ENCODE measurements at places on chromosomes 6 and 20.

DNA sequence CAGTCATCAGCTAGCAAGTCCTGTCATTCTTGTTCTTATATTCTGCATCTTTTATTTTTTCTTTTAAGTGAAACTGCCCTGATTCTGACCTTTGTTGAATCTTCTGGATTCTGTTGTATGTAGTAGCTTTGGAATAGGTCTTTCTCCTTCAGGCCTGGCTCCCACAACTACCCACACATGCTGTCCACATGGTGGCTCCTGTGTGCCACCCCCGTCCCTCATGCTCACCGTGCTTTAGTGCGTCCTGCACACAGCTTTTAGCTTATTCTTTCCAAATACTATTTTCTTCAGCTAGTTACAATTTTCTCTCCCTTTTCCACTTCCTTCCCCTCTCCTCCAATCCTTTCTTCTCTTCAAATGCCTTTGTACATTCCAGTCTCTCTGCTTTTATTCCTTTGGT is 61.8 kb downstream of the CTNNBL1 start:
- DNase-seq = no peak

GRCh38 chr20:60115451-60115850 is 157.2 kb downstream of the CDH26 start:
- DNase-seq = no peak

- no peak for DNase-seq
Measured at GRCh38 chr6:20539387-20539786, 5.1 kb downstream of the CDKAL1 start.

- no peak for DNase-seq
Measured at GRCh38 chr20:57004416-57004815, 262.0 kb downstream of the BMP7 start.

- no peak for DNase-seq
Measured at GRCh38 chr6:13435477-13436246, 51.7 kb downstream of the GFOD1 start.

GRCh38 chr6:165962366-165962765 is 205.3 kb downstream of the TBXT start:
- DNase-seq = no peak

GRCh38 chr20:38161412-38161774 is 3.7 kb downstream of the TGM2 start:
- no peak for DNase-seq

DNA sequence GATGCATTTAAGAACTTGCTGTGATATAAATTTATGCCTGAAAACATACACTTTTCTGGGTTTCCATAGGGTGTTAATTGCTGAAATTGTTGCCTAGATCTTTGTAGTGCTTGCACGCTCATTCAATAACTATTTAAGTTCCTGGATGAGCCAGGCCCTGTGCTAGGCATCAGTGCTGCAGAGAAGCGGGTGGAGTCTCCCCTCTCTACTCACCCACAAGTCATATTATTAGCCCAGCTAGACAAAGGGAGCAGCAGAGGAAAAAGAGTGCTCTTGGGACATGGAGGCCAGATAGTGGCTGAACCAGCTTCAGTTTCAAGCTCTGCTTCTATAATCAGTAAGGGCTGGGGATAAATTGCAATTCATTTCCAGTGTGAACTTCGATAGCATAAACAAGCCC is 329.1 kb downstream of the TFAP2B start:
- no peak for DNase-seq

DNA sequence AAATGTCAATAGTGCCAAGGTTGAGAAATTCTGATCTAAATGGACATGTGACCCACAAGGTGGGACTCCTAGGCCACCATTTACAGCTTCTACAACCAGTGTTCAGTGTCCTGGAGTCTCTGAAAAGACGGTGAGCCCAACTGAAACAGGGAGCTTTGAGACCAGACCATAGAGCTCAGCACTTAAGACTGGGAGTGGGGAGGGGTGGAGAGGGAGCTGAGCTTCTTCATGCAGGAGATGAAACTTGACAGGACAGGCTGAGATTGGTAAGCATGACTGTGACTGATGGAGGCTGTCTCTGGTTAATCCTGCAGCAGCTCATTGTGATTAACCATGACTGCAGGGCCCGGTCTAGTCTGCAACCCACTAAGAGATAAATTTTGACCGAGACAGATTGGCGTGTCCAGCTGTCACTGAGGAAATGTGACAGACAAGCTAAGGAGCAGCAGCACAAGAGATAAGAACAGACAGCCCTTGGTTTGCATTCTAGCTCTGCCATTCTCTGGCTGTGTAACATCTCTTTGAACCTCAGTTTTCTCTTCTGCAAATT is 1.4 kb upstream of the AAR2 start:
- no peak for DNase-seq

DNA sequence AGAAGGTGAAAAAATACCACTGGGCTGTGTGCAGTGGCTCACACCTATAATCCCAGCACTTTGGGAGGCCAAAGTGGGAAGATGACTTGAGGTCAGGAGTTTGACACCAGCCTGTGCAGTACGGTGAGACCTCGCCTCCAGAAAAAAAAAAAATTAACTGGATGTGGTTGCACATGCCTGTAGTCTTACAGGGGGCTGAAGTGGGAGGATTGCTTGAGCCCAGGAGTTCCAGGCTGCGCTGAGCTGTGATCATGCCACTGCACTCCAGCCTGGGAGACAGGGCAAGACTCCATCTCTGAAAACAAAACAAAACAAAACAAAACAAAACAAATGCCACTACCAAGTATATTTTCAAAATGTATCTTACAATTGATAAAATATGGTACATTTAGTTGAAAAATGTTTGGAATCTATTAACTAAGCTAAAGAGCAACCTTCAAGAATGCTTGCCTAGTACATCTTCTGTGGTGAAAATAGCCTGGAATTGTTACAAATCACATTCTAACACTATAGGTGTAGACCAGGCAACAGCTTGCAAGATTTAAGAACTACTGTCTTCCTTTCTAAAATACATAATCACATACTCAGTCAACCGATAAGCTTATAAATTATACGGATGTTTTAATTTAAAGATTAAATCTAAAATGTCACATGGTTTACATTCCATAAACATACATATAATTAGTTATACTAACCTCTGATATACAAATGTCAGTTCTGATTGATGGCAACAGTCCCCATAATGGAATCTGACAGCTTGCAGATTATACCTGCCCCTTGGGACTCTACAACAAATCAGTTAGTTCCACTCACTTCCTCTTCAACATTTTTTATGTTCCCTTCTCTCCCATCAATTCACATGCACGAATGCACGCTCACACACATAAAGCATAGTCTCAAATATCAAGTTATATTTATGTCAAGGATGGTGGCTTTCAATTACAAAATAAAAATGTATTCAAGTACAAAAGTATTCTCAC is 150.8 kb downstream of the ASCC3 start:
- no peak for DNase-seq

DNA sequence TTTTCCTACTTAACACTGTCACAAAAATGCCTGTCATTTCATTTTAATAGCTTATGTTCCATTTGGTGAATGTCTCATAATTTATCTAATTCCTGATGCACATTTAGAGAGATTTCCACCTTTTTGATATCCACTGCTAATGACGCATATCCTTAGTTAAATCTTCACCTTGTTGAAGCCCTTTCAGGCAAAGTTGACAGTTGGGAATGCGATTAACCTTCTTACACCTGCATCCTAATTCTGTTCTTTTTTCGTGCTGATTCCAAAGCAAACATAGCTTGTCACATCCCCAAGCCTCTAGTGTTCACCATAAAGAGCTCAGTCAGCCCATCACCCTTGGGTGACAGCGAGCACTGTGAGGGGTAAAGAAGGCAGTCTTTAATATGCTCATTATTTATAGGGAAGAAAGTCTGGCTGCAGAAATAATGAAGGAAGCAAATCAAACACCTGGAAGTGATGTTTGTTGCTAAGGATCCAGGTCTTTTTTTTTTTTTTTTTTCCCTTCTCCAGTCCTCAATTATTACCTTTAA is 205.6 kb downstream of the DTNBP1 start:
- no peak for DNase-seq

DNA sequence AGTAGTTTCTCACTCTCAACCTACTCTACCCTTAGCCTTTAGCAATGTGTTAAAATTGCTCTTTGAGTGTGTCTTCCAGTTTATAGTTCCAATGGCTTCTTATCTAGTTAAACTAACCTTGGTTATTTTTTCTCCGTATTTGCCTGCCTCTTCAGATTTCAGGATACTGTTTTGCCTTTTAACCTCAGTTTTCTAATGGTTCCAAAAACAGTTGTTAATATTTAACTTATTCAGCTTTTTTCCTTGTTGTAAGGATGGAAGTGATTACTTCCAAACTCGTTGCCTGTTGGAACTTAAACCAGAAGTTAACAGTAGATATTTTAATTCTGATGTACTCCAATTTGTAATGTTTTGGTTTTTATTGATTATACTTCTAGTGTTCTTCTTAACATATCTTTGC is 1574.9 kb downstream of the HACE1 start:
- no peak for DNase-seq

DNA sequence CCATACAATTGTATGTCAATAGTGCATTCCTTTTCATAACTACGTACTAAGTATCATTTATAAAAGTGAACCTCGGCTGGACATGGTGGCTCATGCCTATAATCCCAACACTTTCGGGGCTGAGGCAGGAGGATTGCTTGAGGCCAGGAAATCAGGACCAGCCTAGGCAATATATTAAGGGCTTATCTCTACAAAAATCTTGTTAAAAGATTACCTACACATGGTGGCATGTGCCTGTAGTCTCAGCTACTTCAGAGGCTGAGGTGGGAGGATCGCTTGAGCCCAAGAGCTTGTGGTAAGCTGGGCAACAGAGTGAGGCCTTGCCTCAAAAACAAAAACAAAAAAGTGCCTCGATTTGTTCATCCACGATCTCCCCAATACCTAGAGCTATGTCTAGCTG is 449.7 kb upstream of the SULF2 start:
- no peak for DNase-seq

DNA sequence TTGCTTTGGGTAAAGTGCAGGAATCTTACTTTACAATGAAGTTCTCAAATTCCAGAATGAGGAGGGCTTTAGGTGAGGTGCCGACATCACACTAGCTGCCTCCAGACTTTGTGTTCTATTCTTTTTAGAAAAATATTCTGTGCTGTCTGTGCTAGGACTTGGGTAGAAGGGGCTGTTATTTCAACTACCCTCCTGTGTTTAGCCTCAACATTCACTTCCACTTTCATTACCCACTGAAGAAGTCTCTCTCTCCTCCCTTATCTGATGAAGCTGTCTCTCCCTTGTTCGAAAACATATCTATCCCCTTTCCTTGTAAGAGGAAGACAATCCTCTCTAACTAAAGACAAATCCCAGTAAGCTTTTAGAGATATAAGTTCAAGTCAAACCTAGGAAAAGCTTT is 25.0 kb upstream of the BRPF3 start:
- no peak for DNase-seq

- DNase-seq = no peak
Measured at GRCh38 chr6:96212066-96212465, 196.3 kb downstream of the FUT9 start.

DNA sequence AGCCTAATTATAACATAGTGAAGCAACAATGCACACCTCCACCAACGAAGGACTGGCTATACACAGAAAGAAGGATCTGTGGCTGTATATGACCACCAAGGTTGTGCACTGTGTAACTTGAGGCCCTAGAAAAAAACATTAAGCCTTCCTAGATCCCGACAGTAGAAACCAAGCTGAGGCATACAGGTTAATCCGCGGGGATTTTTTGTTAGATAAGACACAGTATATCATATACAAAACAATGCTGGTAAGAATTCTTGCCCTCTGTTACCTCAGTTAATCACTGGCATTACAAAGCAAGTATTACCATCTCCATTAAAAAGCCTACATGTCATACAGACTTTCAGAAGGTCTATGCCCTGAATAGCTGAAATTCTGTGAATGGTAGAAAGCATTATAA is 228.8 kb downstream of the TBC1D32 start:
- no peak for DNase-seq

DNA sequence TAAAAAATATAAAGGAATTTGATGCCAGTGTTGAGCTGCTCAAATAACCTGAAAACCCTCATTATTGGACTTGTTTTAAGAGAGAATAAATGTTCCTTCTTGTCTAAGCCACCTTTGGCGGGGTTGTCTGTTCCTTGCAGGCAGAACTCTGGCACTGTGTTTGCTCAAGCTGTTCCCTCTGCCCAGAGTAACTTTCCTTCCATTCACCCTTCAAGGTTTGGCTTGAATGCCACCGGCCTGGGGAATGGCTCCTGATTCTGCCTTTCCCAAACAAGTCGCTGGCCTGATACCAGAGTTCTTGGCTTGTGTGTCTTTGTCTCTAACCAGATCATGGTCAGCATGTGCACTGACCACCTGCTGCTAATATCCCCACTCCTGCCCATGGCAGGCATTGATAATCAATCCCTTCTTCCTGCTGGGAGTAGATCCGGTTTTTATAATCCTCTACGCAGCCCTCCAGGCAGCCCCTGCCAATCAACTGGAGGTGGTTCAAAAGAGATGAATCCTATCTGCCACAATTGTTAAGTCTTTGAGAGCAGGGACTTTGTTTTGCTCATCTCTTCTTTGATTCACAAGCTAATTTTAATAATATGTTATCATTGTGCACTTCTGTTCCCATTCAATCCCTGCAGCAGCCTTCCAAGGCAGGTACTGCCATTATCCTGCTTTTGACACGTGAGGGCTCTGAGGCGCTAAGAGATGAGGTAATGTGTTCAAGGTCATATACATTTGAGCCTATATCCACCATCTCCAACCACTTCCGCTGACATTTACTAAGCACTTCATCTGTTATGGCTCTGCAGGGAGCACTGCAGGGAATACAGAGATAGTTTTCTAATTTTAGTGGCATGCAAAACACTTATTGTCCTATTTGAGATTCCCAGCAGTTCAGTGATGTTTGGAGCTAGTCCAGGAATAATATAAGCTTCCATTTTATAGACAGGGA is 3.1 kb upstream of the CCM2L start:
- DNase-seq = no peak

DNA sequence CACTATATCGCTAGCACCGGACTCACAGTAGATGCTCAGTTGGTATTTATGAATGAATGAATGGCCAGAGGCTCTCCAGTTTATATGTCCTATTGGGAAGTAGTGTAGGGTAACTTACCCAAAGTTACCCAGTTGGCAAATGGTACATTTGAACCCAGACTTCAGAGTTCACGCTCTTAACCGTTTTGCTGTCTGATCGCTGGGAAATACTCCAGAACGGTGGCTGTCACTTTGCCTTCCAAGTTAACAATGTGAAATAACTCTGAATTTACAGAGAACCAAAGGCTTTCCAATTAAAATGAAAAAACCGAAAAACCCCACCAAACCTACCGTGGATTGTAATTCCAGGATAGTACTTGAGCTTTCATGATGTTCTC is 1.6 kb downstream of the VAPB start:
- no peak for DNase-seq

DNA sequence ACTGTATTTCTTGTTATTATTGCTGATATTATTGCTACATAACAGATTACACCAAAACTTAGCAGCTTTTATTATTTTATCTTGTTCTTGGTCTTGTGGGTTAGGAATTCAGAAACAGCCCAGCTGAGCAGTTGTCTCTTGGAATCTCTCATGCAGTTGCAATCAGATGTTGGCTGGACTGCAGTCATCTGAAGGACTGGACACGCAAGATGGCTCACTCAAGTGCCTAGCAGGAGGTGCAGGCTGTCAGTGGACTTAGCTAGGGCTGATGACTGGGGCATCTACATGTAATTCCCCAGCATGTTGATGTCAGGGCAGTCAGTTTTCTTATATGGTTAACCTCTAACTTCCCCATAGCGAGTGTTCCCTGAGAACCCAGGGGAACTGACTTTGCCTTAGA is 128.6 kb upstream of the PLCB4 start:
- no peak for DNase-seq

Data from stimulated activated CD8-positive, alpha-beta memory T cell treated with anti-CD3 and anti-CD28 coated beads, Interleukin-4, amount 100 ng/mL, for 4 hours (primary cell).